ENCODE measurements at places on chromosomes 4 and X.

- DNase-seq, result no peak
These were observed 22.8 kb downstream of the MFAP3L start for GRCh38 chr4:170003071-170004070.

GRCh38 chr4:176077561-176077960, 11.9 kb downstream of the WDR17 start:
- DNase-seq, result no peak

GRCh38 chrX:133630362-133630761, 215.1 kb upstream of the GPC4 start:
- no peak for DNase-seq

GRCh38 chr4:64807821-64808220, 398.6 kb upstream of the TECRL start:
- no peak for DNase-seq

DNA sequence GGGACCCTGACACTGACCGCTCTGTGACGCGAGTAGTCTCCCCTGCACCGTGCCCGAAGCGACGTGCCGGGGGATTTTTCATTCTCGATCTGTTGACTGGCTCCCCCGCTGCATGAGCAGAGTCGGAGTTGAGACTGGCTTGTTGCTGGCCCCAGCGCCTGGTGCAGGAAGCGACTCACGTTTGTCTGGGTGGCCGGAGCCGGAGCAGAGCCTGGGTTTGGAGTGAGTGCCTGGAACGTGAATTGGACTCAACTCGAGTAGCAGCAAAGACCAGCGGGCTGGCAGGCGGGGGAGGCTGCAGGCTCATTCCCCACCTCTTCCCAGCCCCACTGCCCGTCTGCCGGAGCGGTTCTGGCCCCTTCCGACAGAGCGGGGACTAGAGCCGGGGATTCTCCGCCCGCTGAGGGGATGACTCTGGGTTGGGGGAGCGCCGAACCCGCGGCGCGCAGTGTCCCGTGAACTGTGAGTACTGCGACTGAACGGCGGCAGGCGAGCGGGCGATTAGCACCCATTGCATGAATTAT, 554 bp downstream of the PCDH7 start:
- peak; percentile 60 for DNase-seq

DNA sequence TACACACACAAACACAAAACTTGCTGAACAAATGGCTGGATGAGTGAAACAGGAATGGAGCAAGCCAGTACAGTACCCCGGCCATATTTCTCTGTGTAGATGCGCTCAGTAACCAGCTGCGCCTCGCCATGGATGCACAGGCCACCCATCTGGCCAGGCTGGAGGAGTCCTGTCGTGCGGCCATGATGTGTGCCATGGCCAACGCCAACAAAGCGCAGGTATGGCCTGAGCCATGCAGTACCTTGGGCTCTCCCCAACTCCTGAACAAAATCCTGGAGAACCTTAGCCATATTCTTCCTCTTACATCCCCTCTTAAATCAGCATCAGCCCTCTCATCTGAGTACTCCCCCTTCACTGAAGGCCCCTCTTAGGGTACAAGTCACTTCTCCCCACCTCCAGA, 4.4 kb downstream of the HSD17B10 start:
- no peak for DNase-seq

DNA sequence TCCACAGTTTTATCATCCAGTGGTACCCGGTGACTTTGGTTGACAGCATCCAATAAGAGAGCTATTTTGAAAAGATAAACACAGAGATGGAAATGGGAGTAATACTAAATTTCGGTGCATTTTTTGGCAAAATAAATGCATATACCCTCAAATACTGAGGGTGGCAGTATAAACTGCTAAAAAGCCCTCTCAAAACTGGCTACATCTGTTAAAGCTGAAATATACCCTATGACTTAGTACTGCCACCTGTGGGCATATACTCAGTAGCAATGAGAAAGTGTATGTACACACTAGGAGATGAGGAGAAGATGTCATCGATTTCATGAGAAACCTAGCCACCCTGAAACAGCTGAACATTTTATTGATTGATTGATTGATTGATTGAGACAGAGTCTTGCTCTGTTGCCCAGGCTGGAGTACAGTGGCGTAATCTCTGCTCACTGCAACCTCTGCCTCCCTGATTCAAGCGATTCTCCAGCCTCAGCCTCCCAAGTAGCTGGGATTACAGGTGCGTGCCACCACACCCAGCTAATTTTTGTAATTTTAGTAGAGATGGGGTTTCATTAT, 12.2 kb upstream of the TMEM128 start:
- DNase-seq, result peak; percentile 68

- no peak for DNase-seq
These were observed 1226.2 kb upstream of the TENM3 start for GRCh38 chr4:181017038-181017437.

Measured in GM03348 (cell line).